ENCODE measurements at places on chromosomes 2 and 18.

GRCh38 chr2:88659538-88659915 is 31.9 kb upstream of the RPIA start:
- DNase-seq: no peak

- no peak for DNase-seq
These were observed 90.4 kb downstream of the GULP1 start for GRCh38 chr2:188382107-188382506.

- DNase-seq: peak; percentile 56
These were observed 31.1 kb upstream of the SATB2 start for GRCh38 chr2:199488772-199489400.

DNA sequence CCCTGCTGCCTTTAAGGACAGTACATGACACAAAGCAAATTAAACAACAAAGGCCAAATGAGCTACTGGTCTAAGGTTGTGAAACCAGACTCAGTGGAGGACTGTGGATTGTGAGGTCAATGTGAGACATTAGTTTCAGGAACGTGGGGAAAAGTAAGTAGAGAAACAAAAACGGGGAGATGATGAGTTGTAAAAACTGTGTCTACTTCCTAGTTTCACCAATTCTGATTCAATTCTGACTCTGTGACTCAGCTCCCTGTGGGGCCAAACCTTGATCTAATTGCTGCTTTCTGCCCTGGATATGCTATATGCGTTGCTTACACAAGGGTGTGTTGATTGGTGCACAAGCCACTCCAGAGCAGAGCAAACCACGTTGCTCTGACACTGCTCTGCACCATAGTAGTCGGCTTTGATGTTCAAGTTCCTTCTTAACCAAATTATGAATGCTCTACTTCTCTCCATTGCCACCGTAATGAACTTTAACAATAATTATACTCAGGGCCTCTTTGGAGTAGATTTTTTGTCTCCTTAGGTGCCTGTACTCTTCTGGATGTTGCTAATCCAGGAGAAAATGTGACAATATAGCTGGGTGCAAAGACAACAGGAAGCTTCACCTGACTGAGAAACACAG is 1640.1 kb upstream of the CELF4 start:
- DNase-seq: no peak

DNA sequence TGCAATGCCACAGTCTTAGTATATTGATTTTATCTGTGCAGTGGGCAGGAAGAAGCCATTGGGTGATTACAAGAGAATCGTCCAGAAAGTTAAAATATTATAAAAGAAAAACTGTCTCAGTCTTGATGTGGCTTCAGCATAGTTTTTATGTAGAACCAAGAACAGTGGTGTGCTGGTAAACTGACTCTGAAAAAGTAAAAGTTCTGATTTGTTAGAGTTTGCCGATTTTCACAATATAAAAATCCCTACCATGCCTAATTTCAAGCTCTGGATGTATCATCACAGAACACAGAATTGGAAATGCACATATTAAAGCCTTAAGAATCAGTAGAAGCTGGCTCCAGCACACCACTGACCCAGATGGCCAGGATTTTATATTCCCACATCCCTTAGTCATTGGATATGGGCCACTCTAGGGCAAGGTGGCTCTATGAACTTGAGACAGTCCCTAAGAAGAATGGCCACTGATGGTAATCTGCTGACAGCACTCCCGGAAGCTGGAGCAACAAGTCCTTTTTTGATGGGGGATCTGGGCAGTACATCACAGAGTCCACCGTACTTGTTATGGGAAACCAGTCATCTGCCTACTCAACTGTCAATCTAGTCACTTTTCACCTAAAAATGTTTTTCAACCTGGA is 9.3 kb upstream of the PLEKHM3 start:
- no peak for DNase-seq

DNA sequence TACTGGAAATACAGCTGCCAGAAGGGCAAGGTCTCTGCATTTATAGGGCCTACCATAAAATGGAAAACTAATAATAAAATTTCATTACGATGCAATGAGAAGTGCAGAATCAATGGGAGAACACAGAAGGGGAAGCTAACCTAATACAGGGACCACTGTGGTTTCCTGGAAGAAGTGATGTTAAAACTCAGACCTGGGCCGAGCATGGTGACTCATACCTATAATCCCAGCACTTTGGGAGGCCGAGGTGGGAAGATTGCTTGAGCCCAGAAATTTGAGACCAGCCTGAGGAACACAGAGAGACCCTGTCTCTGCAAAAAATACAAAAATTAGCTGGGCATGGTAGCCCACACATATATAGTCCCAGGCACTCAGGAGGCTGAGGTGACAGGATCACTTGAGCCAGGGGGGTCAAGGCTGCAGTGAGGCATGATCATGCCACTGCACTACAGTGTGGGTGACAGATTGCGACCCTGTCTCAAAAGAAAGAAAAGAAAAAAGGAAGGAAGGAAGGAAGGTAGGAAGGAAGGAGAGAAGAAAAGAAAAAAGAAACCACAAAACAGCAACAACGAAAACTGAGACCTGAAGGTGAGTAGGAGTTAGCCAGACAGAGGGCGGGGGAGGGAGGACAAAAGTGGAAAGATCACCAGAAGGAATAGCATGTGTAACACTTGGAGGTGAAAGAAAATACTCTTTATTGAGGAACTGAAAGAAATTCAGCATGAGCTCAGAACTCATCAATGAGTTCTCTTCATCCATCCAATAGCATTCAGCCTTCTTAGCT is 58.3 kb upstream of the DTNA start:
- no peak for DNase-seq

DNA sequence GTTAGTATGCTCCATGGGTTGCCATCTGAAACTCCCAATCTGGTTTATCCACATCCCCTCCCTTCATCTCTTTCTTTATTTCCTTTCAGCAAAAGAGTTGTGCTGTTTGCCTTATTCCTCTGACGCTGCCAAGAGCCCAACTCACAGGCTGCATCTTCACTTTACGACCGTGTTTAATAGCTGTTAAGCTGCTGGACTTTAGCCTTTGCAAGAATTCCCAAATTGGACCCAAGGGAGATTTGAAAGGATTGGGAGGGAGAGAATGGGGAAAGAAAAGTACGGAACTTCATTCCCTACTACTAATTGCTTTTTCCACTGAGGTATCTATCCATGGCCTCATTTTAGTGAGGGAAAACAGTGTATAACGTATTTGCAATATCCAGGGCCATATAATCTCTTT is 263.4 kb upstream of the MEIS1 start:
- no peak for DNase-seq

DNA sequence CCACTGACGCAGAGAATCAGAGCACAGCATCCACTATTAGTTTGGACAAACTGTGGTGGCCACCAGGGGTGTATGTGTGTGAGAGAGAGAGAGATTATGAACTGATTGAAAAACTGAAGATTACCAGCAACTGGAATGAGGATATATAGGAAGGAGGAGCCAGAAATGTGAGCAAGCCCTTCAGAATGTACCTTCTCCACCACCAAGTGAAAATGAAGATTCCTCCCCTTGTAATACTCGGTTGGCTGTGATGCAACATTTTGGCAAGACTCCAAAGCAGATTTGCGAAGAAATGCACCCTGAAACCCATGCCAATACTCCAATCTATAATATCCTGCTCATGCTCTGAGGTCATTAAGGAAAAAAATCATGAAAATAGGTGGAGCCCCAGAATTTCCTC is 121.2 kb upstream of the SLC35G4 start:
- no peak for DNase-seq

DNA sequence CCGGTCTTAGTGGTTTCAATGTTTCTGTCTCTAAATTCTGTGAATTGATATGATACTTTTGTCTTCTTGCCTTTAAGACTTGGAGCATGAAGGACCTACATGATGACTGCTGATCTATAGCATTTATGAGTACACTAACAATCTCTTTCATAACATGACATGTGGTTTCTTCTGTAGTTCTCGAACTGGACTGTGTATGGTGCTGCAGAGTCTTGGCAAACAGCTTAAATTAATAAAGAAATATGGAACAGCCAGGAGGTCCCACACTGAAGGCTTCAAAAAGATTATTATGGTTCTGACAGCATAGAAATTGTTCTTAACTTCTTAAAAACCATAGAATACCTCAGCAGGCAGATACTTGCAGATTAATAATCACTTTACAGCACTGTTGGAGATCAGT is 145.0 kb downstream of the DCC start:
- no peak for DNase-seq

DNA sequence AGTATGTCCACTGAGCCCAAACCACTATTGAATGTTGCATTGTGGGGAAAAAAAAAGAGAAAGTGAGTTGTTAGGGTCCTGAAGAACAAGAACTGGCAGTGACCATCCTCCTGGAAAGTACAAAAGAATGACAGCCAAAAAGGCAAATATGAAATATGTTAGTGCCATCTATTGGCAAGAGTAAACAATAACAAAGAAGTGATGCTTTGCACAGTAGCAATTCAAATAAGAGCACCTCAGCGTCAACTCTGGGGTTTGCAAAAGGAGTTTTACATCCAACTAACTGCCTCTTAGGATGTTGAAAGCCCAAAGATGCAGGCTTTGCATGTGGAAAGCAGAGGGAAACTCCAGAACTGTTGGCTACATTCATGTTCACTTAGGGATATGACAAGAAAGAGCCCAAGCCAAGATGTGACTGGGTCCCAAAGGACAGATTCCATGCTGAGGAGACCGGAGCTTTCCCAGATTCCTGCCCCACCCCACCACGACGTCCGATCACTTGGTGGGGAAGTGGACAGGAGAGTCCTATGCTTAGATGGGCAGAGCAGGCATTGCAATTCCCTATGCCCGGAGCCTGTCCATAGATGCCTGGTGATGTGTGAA is 15.6 kb downstream of the TRABD2A start:
- DNase-seq: peak; percentile 27

GRCh38 chr2:173881461-173881860 is 83.7 kb downstream of the SP3 start:
- no peak for DNase-seq

DNA sequence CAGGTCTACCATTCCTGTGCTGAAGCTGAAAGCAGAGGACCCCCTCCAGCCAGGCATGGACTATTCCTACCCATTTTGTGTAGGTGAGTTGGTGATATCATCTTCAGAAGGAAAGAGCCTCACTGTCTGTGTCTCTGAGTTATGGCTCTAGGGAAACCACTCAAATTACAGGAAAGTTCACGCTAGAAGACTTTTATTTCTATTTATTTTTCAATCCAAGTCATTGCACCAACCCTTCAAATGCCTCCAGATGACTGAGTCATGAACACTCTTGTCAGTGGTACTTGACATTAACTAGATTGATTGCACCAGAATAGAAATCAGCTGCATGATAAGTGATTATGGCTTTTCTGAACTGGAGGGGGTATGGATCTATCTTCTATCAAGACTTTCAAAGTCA is 338.4 kb downstream of the MBD2 start:
- DNase-seq: no peak

DNA sequence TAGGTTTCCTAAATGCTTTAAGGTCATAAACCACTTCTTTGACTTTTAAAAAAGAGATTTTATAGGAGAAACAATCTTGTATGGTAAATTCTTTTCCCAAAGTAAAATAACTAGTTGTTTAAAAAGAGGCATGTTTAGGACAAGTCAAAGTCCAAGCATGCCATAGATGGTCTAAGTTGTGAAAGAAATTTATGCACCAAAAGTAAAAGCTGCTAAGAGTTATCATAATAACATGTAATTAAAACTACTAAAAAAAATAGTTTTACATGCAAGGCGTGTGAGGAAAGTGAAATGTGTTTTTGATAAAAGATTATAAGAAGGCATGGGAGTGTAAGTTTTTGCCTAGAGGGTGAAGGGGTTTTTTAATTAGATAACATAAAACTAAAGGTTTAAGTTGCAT is 22.5 kb downstream of the FAM210A start:
- DNase-seq: no peak

- no peak for DNase-seq
These were observed 16.4 kb upstream of the ST3GAL5 start for GRCh38 chr2:85905187-85905666.

- DNase-seq: no peak
These were observed 22.9 kb downstream of the INO80C start for GRCh38 chr18:35474884-35475283.
